ENCODE measurements at places on chromosomes 6 and 20. TPM values are rescaled to one million over a fixed set of nuclear protein-coding genes. Genes with fewer than 3 reads are reported as not detected.

PPIL6 gene
- 0.95 TPM for total RNA-seq

ZNF512B gene
- 40.8 TPM for total RNA-seq

TRIM39 gene
- 19.4 TPM for total RNA-seq

TPX2 gene
- total RNA-seq = 27.2 TPM

KAT14 gene
- 16.9 TPM for total RNA-seq

UBE2V1 gene
- total RNA-seq = 223 TPM

C6orf15 gene
- not detected for total RNA-seq

GSTA5 gene
- not detected for total RNA-seq

PROCR gene
- 254 TPM for total RNA-seq

F13A1 gene
- total RNA-seq = not detected

C20orf141 gene
- not detected for total RNA-seq

LY6G6C gene
- total RNA-seq = 0.28 TPM

SLA2 gene
- not detected for total RNA-seq

PAK1IP1 gene
- total RNA-seq = 12.8 TPM

HMGN3 gene
- total RNA-seq = 98.2 TPM

WFDC12 gene
- not detected for total RNA-seq

OPRM1 gene
- not detected for total RNA-seq

ERVFRD-1 gene
- not detected for total RNA-seq

ADGRG6 gene
- 8.8 TPM for total RNA-seq

CCN6 gene
- total RNA-seq = not detected

RCAN2 gene
- 17.0 TPM for total RNA-seq

SMPD2 gene
- total RNA-seq = 8.8 TPM

FHL5 gene
- not detected for total RNA-seq

DDX39B gene
- 336 TPM for total RNA-seq

UBD gene
- total RNA-seq = not detected

COL9A1 gene
- total RNA-seq = 0.77 TPM

MBOAT1 gene
- 10.7 TPM for total RNA-seq

GJA1 gene
- 363 TPM for total RNA-seq

C6orf58 gene
- 0.82 TPM for total RNA-seq

PAK5 gene
- total RNA-seq = 0.10 TPM

FBXO30 gene
- total RNA-seq = 14.2 TPM

TRDN gene
- total RNA-seq = 9.1 TPM

PCSK2 gene
- total RNA-seq = 1.0 TPM

LGSN gene
- total RNA-seq = not detected

RPL10A gene
- 1,320 TPM for total RNA-seq

EFHC1 gene
- 29.0 TPM for total RNA-seq

OTOR gene
- total RNA-seq = 4.5 TPM

ADGRB3 gene
- total RNA-seq = 2.4 TPM

Data from endothelial cell (in vitro differentiated cells).